ENCODE measurements at places on chromosomes 2 and 18.

DNA sequence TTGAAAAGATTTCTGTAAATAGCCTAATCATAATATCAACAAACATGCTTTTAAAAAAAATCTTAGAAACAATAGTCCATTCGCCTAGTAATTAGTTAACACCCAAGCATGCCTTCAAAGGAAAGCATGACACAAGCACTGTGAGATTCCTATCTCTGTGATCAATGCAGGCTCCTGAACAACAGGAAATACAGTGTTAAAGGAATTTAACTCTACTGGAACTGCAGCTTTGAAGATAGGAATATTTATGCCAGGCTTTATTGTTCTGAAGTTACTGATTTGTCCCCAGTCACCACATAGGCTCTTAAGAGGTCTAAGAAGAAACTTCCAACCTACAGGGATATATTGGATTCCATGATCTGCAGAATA is 15.4 kb upstream of the FAM124B start:
- no peak for DNase-seq

GRCh38 chr2:134104754-134105153 is 149.1 kb upstream of the MGAT5 start:
- DNase-seq: no peak

DNA sequence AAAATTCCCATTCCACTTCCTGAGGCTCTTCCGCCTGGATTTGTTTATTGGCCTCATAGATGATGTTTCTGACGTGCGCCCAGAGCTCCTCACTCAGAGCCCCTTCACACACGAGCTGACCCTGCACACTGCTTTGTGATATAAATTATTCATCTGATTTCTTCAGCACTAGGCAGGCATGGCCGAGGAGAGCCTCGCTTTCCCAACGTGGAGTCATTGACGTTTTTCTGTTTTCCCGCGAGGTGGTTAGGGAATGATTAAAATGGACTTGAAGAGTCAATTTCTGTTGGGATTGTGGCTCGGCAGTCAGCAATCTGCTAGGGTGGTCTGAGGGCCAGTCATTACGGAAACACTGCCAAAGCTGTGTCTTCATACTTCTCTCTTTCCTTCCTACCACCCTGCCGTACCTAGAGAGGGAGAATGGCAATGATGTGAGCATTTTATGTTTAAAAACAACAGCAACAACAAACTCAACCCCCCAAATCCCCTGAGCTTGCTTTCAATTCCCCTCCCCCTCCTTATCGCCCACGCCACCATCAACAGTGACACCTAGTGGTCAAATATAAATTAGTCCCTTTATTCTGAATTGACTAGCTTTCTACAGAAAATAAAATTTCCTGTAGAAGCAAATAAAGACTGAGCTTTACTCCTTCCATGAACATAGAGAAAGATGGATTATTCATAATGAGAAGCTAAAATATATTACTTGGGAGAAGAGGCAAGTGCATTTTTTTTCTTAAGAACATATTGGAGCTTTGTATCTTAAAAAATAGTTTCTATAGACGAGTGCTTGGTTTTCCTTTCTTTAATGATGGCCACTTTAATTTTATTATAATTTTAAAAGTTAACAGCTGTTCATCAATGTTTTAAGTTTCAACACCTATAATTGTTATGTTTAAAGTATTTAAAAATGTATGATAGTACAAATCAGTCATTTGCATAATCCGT is 285.1 kb downstream of the MTX2 start:
- peak; percentile 1 for DNase-seq

GRCh38 chr2:110101901-110102803 is 13.5 kb downstream of the MALL start:
- no peak for DNase-seq

DNA sequence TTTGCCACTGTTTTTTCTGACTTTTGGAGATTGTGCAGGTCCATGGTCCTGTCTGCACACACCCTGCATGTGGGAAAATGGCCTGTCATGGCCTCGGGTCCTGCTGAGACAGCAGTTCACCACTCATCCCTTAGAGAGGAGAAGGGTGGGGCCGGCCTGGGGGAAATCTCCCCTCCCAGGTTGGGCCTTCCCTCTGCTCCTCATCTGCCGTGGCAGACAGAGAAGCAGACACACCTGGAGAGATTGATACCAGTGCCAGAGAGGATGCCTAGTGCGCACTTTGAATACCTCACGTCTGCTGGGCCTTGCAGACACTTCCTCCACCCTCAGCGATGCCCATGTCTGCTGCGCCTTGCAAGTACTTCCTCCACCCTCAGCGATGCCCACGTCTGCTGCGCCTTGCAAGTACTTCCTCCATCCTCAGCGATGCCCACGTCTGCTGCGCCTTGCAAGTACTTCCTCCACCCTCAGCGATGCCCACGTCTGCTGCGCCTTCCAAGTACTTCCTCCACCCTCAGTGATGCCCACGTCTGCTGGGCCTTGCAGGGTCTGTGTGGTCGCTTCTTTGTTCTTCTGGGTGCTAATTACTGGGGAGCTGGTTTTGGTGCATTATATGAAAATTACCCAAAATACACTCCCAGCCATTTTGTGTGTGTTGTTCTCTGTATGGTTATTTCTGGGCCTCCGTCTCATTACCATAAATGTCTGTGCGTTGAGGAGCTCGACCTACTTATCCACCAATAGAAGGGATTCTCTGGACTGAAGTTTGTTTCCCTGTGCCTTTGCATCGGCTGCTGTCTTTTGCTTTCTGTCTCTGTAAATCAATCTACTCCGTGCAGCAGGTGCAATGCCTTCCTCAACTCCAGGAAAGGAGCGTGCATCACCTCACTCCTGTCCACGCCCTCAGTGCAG is 186.9 kb upstream of the PXDN start:
- DNase-seq: no peak

GRCh38 chr2:198385326-198385725 is 580.9 kb downstream of the PLCL1 start:
- no peak for DNase-seq

GRCh38 chr18:56009411-56009810 is 421.4 kb upstream of the TCF4 start:
- no peak for DNase-seq

- DNase-seq: no peak
Measured at GRCh38 chr2:83826577-83826976, 632.5 kb downstream of the SUCLG1 start.

DNA sequence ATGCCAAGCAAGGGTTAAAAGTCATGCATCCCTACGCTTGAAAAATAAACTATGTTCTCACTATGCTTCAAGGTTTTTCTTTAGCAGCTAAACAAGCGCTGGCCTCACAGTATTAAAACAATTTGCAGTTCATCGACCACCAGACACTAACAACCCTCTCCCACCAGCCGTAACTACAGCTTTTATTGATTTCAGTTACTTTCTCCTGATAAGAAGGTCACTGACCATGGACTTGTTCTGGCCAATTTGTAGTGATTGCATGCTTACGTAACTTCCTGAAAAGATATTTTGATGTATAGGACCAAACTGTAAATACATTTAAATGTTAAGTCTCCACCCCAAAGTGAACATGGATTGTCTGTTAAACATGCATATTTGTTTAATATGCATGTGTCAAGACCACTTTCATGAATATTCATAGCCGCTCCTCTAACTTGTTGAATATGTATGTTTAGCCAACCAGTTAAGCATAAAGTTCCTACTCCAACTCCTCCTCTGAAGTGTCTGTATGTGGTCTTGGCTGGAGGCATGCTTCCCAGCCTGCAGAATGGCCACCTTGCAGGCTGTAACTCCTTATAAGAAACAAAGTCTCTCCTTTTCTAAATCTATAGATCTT is 1.7 kb upstream of the THOC1 start:
- DNase-seq: no peak

DNA sequence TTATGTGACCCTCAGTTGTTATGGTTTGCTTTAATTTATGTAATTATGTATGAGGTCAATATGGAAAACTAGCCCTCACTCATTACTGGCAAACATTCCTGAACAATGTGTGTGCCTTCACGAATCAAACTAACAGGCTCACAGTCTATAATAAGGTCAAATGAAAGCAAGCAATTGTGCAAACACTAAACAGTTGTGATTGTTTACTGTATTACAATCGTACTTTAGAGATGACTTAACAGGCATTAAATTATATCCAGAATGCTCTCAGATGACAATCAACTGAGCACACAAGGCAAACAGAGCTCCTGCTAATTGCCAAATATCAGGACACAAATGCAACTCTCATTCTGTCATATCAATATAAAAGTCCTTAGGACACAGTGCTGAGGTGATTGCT is 29.5 kb downstream of the COL5A2 start:
- no peak for DNase-seq

GRCh38 chr2:20456116-20456571 is 9.3 kb downstream of the RHOB start:
- no peak for DNase-seq

GRCh38 chr2:159736048-159736447 is 23.7 kb downstream of the MARCHF7 start:
- DNase-seq: no peak

DNA sequence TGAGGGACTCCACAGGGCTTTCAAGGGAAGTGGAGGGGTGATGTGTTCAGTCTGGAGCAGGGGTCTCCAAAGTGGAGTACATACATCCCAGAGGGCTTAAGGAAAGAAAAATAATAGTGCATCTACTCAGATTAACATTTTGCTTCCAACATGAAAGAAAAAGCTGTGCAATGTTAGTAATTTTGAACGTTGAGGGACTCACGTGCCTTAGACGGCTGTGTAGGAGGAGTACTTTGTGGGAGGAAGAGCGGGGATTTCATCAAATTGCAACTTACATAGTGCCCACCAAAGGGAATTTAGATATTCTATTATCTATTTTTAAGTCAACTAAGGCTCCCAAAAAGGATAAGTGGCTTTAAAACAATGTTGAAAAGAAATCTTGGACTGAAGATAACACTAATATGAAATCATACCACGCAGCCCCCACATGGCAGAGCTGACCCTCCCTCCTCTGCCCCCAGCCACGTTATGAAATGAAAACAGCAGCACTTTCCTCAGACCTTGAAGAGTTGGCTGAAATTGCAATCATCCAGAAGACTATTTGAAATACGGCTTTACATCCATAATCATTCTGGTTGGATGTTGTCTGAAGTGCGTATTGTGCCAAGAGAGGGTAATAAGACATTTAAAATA is 42.9 kb downstream of the MEX3C start:
- DNase-seq: no peak

- no peak for DNase-seq
Measured at GRCh38 chr2:176536439-176537133, 267.3 kb downstream of the MTX2 start.

DNA sequence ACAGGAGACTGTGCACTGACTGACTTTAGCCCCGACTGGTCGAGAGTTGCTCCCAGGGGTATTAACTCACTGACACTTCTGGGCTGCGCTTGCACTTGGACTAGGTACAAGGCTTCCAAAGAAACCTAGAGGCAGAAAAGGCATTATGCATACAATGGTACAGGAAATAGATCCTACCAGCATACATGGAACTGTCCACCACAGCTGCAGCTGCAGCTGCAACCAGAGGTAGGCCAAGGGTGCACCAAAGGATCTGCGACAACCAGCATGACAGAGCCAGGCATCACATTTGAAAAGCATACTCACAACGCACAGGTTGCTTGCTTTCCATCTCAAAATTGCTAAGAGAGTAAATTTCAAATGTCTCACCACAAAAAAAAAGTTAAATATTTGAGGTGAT is 22.6 kb upstream of the PGAP1 start:
- no peak for DNase-seq

DNA sequence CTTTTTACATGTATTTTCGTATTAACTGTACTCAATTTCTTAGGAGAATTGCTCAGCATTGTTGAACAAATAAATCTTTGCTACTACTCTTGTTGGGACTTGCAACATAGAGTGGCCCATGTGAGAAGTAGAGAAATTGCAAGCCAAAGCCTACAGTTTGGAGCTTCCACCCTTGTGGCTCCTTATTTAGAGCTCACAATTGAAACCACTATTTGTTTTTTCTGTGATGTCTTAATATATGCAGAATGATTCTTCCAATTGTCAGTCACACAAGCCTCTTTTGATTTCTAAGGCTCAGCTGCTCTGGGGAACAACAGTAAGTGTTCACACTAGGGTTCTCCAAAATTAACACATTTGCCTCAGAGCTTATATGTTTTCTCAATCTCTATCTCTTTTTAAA is 60.2 kb upstream of the GALNT13 start:
- no peak for DNase-seq

DNA sequence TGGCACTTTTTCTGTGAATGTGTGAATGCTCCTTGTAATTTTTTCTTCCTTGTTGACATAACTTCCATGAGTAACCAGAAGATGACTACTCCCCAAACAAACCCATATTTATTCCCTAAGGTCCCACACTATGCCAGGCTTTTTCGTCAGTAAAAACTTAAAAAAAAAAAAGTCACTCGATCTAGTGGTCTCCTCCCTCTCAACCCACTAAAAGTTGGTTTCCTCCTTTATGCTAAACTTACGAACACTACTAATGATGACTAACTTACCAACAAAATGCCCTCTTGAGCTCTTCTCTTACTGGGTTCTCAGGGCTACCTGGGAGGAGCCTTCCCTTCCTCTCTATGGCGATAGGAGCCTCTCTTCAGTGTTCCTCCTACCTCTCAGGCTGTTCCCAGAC is 18.2 kb downstream of the ACVR1 start:
- no peak for DNase-seq

DNA sequence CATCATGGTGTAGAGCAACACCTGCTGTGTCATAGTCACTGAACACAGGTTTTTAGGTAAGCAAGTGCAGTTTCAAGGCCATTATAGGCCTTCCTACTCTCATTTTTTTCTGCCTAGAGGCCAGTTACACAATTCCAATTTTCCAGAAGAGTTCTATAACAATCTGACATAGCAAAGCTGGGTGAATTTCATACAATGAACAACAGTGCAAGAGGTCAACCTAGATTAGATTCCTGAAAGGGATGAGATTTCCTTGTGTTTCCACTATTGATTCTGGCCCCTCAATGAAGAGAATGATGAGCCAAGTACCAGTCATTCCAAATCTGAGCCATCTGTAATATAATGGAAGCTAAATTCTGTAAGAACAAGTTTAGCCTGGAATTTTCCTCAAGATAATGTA is 15.3 kb upstream of the CD28 start:
- DNase-seq: no peak

- DNase-seq: no peak
Measured at GRCh38 chr2:156548413-156548812, 112.2 kb downstream of the GPD2 start.

DNA sequence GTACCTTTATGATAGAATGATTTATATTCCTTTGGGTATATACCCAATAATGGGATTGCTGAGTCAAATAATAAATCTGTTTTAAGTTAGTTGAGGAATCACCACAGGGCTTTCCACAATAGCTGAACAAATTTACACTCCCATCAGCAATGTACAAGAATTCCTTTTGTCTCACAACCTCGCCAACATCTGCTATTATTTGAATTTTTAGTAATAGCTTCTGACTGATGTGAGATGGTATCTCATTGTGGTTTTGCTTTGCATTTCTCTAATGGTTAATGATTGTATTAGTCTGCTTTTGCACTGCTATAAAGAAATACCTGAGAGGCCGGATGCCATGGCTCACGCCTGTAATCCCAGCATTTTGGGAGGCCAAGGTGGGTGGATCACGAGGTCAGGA is 1387.6 kb upstream of the ACVR2A start:
- no peak for DNase-seq

GRCh38 chr2:60746318-60746717 is 9.8 kb upstream of the PAPOLG start:
- no peak for DNase-seq

- no peak for DNase-seq
Measured at GRCh38 chr18:658947-659533, 1.6 kb downstream of the TYMS start.
